Omental fat pad (tissue), 4 donors: ENCODE measurements at places on chromosomes 4 and X.

GRCh38 chrX:103214870-103215424 lies at the start of gene BEX4:
BEX4 (plus strand) TSS chrX:103215108; CDS start chrX:103216154, 1,046 bp downstream.
- peak; percentile 52 for DNase-seq

- no peak for DNase-seq
These were observed 8.4 kb downstream of the N4BP2 start for GRCh38 chr4:40065010-40065409.

DNA sequence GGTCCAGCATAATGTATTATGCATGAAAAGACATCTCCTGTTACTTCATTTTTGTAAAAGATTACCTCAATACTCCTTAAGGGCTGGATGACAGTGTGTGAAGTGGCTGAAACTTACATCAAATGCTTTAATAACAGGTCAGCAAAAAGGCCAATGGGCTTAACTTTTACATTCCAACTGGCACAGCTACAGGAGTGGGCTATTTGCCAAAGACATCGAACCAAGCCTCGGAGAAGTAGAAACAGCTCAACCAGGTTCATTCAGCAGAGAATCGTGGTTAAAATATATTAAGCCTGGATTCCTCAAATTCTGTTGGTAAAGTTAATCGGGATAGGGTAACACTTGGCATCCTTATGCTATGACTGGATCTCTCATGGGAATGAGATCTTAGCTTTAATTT lies 639.7 kb downstream of the TRIML1 start:
- no peak for DNase-seq

- no peak for DNase-seq
These were observed 28.2 kb upstream of the CENPU start for GRCh38 chr4:184762100-184762499.

- DNase-seq, result no peak
These were observed 12.2 kb downstream of the SULT1B1 start for GRCh38 chr4:69748173-69748572.

DNA sequence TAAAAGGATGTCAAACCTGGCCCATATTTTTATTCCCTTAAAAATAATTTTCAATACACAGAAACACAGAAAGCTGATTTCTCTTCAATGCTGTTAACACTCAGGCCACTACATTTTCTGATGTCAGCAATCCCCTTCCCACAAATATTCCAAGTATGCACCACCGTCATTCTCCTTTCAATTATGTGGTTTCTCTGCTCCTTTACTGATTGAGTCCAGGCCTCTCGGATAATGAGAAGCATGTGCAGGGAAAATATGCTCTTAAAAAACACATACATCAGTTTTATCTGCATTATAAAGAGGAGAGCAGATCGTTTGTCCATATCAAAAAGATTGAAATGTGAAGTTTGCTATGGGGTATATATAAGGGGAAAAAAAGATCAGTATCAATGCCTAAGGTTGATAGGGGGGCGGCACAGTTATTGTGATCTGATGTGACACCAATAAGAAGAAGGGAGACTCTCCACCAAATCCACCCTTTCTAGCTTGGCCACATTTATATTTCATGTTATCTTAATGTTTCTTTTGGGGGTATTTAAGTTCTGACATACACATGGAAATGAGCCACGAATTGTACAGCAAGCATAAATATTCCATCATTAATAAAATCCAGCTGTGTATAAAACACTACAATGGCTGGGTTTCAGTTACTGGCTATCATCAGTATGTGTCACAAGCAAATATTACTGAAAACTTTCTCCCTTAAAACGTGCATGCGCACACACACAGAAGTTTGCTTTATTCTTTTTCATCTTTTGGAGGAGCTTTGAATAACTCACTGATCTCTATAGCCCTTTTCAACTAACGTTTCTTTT lies 6.4 kb downstream of the AMOT start:
- no peak for DNase-seq

DNA sequence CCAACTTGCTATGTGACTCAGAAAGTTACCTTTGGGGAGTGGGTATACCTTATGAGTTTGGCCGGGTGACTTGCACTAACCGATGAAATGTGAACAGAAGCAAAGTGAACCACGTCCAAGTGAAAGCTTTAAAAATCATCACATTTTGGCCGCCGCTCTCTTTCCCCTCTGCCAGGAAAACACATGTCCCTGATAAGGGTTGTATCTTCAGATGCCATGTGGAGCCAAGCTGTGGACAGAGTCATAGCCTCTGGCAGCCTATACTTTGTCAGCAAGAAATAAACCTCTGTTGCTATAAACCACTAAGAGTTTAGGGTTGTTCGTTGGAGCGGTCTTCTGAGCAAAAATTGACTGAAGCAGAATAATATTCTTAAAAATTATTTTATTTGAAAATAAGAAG lies 92.3 kb downstream of the PRDM5 start:
- DNase-seq, result no peak

- no peak for DNase-seq
These were observed 112.4 kb downstream of the PSAPL1 start for GRCh38 chr4:7322166-7322991.

- no peak for DNase-seq
These were observed 35.1 kb downstream of the PRKX start for GRCh38 chrX:3678328-3678727.
